Right cardiac atrium (tissue), 5 donors: ENCODE measurements at places on chromosomes 7 and 10. TPM values are rescaled to one million over a fixed set of nuclear protein-coding genes. Genes with fewer than 3 reads are reported as not detected.

The MYO1G gene
- 2.3 TPM for total RNA-seq

The SCART1 gene
- total RNA-seq: 0.94 TPM

The NT5C2 gene
- total RNA-seq: 46.1 TPM

The TCF7L2 gene
- total RNA-seq: 18.7 TPM

The SPDYE1 gene
- 0.14 TPM for total RNA-seq

The PPP1R9A gene
- total RNA-seq: 37.3 TPM

The FAM25G gene
- total RNA-seq: not detected

The EEPD1 gene
- 7.8 TPM for total RNA-seq

The LBX1 gene
- total RNA-seq: not detected

The TUBAL3 gene
- total RNA-seq: 1.0 TPM

- peak; percentile 90 for DNase-seq
Observed at GRCh38 chr10:78972160-78972946, 96.4 kb upstream of the ZMIZ1 start.

- no peak for DNase-seq
Observed at GRCh38 chr7:16795624-16796023, 9.2 kb downstream of the AGR2 start.

- DNase-seq: no peak
Observed at GRCh38 chr10:72802763-72803505, 90.6 kb upstream of the OIT3 start.

- DNase-seq: peak; percentile 58
Observed at GRCh38 chr10:122954731-122955050, 664 bp upstream of the C10orf88 start.

GRCh38 chr10:91389636-91390512 lies 20.3 kb upstream of the HECTD2 start:
- no peak for DNase-seq

DNA sequence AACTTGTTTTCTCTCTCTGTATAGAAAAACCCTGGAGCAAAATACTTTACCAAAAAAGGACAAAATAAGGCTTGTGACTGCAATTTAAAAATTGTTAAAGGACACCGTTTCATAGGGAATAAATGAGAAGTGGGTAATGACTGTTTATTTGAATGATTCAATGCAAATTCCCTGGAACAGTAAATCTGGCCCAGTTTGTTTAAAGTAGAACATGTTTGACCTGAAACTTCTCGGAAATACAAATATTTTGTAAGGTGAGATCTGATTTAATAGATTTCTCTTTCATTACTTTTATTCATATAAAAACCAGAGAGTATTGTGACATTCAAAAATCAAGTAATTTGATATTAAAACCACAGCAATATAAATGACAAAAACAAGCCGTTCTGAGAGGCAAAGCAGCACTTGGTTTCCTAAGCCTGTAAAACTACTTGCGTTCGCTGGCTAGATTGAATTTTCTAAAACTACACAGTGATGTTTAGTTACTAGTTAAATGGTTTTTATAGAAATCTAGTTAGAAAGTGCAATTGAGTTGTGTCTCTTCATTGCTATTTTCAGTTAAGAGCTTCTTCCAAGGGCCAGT lies 76.8 kb upstream of the PITRM1 start:
- DNase-seq: no peak

DNA sequence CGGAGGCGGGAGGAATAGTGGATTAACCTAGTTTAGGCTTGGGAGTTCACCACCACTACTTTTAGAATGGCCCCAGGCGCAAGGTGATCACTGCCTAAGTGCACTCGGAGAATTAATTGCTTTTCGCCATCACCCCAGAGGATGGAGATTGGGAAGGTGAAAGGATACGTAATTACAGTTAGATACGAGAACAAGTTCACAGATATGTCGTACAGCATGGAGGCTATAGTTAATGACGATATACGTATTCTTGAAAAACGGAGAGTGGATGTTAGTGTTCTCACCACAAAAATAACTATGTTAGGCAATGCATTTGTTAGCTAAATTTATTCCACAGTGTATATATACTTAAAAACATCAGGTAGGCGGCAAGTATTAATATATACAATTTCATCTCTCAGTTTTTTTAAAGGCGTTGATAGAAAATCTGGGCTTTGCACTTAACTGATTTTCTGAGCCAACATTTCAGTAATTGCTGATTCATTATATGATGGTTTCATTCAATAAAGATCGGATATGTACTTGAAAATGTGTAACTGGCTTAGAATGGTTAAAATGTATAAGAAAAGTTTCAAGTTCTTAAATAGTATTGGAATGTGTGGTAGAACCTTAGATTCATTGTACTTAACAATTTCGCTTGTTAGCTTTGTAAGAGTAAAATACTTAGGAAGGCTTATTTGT lies 683 bp downstream of the CDC123 start:
- no peak for DNase-seq

GRCh38 chr7:135353832-135354231 lies 120.2 kb downstream of the STRA8 start:
- no peak for DNase-seq

DNA sequence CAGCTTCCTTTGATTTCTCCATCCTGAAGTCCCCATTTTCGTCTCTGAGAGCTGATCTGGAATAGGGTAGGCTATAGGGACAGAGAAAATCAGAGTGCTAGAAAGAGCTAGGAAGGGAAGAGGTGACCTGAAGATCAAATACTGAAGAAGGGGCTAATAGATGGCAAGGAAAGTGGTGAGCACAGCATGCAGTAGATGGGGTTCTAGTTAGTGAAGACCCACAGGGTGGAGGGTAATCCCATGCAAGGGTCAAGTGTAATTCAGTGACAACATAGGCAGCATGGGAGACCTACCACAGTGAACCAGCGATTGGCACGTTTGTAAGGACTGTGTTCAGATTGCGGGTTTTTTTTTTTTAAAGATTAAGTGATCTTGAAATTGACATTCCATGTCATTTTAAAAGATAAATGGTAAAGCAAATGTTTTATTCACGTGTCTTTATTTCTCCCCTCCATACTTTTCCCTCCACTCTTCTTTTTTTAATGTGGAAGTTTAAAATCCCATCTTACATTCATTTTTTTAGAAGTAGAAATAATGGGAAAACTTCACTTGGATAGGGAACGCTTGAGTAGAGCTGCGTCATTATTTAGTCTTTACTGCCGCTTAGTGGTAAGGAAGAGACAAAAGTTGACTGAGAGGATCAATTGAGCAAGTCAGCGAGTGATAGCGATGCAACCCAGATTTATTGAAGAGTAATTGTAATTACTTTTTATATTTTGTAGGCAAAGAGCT lies 21.0 kb upstream of the ABI1 start:
- no peak for DNase-seq

DNA sequence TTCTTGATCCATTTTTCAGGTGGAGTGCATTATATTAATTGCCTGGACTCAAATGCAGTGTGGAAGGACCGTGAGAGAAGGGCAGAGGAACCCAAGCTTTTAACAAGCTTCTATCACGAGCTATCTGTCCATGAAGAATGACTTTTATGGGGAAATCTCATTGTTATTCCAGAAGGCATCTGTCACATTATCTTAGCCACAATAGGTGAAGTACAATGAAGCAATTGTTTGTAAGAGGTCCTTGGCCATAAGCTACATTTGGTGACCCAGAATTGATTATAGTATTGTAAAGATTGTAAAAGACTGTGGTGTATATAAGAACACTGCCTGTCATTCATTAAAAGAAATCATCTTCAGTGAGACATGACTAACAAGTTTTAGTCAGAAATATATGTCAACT lies 58.6 kb upstream of the RELN start:
- no peak for DNase-seq

GRCh38 chr7:45174328-45174610 lies 16.7 kb downstream of the RAMP3 start:
- peak; percentile 4 for DNase-seq

DNA sequence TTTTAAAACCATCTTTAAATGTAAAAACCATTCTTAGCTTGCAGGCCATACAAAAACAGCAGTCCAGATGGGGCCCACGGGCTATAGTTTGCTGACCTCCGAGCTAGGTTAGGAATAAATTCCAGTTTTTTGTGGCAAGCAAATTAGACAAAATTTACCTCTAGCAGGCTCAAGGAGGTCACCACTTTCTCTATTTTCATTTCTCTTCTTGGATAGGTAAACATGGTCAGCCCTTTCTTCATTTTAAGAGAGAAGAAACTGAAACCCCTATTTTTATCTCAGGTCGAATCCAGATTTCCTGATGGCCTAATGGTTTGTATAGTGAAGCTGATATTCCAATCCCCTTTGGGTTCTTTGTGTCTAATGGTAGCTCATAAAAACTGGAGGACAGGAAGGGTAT lies 10.7 kb downstream of the IKZF5 start:
- no peak for DNase-seq

DNA sequence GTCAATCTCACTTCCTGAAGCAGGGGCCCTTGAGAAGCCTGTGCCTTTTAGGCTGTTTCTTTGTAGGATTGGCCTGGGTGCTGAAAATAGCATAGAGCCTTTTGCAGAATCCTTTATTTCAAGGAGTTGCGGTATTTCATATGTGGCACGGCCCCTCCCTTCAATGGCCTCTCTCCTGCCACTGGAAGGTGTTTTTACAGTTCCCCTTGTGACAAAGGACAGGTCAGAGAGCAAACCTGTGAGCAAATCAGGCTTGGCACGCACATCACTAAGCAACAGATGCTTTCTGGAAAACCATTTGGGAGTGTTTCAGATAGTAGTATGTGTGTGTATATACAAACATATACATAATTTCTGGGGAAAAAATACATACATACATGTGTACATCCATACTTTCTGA lies 388.6 kb upstream of the C7orf33 start:
- DNase-seq: no peak

GRCh38 chr7:98731651-98732050 lies 114.6 kb downstream of the NPTX2 start:
- DNase-seq: no peak

DNA sequence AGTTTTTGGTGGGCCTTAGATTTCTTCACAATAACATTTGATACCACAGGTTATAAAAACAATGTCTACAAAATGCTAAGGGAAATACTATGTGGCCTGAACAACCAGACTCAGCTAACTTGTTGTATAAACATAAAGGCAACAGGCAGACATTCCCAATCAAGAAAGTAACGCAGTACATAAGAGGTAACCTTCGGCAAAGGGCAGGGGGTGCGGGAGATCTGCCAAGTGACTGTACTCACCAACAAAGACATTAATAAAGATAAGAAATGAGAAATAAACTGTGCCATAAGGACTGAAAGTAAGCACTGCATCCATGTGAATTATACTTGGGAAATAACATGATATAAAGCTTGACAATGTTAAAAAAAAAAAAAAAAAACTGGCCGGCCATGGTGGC lies 15.4 kb downstream of the NSUN6 start:
- DNase-seq: no peak

DNA sequence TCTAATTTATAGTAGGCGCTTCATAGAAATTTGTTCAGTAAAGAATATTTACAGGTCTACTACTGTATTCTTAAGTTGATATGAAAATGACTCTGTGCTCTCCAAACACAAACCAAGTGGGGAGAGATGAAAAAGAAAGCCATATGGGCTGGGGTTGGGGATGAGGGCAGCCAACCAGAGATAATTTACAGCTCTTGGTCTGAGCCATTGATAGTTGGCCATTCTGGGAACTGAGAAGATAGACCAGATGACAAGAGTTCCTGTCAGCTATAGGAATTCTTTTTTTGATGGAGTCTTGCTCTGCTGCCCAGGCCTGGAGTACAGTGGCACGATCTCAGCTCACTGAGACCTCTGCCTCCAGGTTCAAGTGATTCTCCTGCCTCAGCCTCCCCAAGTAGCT lies 57.4 kb downstream of the LAMB4 start:
- DNase-seq: no peak

DNA sequence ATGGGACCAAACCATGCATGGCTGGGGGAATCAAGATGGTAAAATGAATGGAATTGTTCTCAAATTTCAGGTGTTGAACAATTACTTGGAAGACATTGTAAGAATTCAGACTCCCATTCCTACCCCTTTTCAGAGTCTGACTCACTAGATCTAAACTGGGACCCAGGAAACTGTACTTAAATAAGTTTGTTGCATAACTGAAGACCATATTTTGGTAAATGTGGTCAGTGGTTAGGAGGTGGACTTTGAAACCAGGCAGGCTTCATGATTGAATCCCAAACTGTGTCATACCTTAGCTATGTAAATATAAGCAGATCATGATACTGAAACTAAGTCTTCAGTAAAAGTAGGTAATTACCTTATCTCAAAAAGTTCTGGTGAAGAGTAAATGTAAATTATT lies 41.7 kb downstream of the ZWINT start:
- DNase-seq: no peak

GRCh38 chr10:13621931-13622330 lies 35.2 kb downstream of the PRPF18 start:
- no peak for DNase-seq

GRCh38 chr10:127524229-127524628 lies 24.9 kb upstream of the NPS start:
- DNase-seq: no peak

DNA sequence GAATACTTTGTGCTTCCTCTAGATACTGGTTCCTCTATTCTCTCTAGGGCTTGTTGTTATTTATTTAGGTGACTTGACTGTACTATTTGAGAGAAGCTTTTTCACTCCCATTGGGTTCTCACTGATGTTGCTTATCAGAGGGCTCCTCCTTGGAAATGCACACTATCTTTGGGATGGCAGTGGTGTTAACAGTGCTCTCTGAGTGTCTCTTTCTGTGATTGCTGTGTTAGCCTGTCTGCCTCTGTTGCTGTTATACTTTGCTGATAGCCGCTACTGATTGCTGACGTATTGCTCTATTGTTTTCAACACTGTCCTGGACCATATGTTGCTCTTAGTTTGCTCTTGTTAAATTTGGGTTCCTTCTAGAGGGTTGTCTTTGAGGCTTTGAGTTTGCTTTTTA lies 34.7 kb downstream of the ZNF33A start:
- DNase-seq: no peak

- DNase-seq: no peak
Observed at GRCh38 chr7:54161621-54162020, 380.6 kb upstream of the VSTM2A start.

DNA sequence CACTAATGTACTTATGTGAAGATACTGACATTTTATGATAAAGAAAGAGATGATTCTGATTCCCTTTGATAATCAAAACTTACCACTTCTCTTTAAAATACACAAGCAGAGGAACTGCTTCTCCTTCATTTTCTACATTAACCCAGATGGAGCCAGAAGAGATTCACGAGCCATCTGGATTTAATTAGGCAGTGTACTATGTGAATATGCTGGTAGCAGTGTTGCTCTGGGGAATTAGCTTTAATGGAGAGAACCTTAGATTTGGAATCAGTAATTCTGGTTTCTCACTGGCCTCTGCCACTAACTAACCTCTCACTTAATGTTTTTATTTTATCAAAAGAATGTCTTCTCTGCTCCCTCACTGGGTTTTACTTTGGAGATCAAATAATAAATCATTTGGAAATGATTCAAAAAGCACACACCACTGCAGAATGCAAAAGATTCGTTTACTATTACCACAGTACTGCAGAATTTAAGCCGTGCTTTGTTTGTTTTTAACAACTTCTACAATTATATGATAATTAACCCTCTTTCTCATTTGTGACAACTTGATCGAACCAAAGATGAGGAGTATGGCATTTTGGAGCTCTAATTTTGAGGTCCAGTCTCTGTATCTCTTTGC lies 77.5 kb upstream of the PHYHIPL start:
- DNase-seq: no peak
